ENCODE measurements at places on chromosomes 12 and 14.

- DNase-seq, result no peak
These were observed 9.8 kb downstream of the ZNF605 start for GRCh38 chr12:132946246-132946820.

GRCh38 chr14:77738559-77739250 lies 22.3 kb downstream of the SNW1 start:
- no peak for DNase-seq

DNA sequence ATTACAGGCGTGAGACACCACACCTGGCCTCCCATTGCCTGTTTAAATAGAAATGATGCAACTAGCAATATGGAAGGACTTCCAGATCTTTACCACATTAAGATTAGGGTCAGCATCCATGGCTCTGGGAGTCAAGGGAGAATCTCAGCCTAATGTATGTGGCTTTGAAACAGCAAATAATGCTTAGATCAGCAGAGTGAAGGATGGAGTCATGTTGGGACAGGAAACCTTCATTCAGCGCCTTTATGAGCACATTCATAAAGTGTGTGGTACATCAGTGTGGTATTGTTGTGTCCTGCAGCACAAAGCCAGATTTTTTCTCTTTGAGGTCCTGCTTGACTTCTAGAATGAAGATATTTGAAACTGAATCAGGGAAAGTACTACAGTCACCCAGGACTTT lies 15.3 kb upstream of the SPSB2 start:
- DNase-seq, result no peak

DNA sequence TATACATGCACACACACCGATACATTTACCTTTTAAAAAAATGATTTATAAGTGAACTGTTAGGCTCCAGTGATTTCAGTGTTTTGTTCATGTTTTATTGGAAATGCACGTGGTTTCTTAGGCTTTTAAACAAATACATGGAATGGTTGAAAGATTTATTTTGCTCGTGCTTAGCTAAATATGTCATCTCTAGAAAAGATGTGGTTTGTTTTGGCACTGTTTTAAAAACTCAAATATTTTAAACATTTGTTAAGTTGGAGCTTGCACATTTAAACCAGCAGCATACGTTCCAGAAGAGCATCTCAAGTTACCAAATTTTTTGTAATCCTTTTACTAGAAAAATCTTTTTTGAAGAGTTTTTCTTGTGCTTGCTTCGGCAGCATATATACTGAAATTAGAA lies 44.5 kb downstream of the FOXA1 start:
- no peak for DNase-seq

DNA sequence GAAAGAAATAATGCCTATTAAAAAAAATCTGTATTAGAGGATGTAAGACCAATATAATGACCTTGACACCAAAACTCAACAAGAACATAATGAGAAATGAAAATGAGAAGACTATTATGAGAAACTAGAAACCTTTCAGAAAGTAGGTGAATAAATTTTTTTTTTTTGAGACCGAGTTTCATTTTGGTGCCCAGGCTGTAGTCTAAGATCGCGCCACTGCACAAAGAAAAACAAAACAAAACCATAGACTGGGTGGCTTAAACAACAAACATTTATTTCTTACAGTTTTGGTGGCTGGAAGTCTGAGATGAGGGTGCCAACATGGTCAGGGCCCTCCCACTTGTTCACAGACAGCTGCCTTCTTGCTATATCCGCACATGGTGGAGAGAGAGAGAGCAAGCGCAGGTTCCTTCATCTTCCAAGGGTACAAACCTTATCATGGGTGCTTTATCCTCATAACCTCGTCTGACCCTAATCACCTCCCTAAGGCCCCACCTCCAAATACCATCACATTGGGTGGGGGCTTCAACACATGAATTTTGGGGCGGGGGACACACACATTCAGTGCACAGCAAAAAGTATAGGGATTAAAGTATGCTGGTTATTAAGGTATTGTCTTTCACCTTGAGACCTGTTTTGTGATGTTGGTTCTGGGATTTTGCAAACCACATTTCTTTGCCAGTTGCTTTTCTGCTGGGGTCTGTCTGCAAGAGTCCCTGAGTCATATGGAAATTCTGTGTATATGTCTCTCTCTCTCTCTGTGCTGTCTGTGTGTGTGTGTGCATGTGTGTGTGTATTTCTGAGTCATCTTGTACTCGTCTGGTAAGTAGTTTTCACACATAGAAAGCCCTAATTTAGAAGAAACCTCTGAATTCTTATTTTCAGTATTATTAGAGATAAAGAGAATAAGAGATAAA lies 26.2 kb downstream of the ZCRB1 start:
- DNase-seq, result no peak

DNA sequence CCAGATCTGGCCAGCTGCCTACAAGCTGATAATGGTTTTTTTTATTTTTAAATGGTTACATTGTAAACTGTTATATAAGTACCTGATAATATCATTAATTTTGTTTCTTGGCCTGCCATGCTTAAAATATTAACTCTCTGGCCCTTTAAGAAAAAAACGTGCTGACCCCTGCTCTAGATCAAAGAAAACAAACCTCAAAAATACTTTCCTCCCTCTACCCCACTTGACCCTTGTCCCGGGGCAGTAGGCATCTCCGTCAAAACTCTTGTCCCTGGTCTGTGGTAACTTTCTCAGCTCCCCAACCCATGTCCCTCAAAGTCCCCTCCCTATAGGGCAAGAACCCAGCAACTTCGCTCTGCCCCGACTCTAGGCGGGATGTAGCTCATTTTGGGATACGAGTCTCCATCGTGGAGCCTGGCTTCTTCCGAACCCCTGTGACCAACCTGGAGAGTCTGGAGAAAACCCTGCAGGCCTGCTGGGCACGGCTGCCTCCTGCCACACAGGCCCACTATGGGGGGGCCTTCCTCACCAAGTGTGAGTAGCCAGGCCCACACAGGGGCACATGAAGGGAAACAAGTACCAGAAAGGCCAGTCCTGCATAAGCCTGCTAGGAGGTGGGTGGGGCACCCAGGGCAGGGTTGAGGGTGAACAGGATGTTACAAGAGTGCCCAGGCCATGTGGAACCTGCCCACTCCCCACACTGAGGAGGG lies 3.5 kb downstream of the RDH5 start:
- DNase-seq, result no peak

- DNase-seq, result no peak
These were observed 182.2 kb upstream of the GRIP1 start for GRCh38 chr12:66860752-66861750.

DNA sequence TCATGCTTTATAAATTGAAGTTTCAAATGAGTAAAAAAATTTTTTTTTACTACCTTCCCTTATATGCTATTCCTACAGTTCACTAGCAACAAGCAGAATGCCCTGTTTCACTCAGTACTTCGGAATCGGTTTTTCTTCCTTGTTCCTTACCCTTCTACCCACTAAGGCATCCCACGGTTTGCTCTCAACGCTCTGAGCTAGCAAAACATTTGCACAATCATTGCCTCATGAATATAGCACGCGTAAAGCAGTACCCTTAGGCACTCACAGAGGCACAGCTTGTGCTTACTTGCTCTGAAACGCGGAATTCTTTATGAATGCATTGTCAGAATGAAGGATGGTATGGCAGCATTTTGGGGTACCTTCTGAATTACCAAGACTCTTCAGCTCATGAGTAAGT lies 45.0 kb downstream of the PPP1R13B start:
- no peak for DNase-seq

GRCh38 chr12:32548691-32549281 lies 130.3 kb upstream of the DNM1L start:
- DNase-seq, result no peak

DNA sequence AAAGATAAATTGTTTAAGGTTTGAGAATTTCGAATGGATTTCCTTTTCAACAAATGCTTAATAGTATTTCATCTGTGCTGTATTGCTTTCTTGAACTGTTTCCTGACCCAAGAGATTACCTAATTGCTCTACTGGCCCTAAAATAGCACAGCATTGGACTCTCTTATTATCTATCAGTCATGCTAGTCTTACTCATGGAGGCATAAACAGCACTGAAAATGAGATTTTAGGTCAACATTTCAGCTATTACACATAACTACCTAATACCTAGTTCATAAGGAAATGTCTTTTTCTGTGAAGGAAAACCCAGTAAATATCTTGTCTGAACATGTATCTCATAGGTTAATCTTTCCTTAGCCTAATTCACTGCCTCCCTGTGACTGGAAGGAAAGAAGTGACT lies 4.3 kb upstream of the ABCD2 start:
- DNase-seq, result no peak

DNA sequence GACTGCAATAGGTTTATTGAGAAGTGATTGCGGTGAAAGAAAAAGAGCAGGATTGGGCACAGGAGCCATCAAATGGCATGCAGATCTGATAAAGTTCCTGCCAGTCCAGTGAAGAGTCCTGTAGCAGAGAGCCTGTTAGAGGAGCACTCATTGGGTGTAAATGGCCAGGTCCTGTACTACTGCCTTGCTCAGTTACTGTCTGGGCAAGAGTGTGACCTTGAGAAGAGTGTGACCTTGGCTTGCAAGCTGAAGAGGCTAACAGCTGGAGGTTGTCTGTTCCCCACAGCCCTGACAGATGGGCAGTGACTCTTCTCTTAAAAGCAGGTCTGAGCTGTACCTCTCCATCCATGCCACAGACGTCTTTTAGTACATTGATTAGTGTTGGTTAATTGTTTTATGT lies 148.6 kb upstream of the SLC38A2 start:
- DNase-seq, result no peak

GRCh38 chr14:102055181-102055901 lies 31.5 kb downstream of the HSP90AA1 start:
- no peak for DNase-seq

DNA sequence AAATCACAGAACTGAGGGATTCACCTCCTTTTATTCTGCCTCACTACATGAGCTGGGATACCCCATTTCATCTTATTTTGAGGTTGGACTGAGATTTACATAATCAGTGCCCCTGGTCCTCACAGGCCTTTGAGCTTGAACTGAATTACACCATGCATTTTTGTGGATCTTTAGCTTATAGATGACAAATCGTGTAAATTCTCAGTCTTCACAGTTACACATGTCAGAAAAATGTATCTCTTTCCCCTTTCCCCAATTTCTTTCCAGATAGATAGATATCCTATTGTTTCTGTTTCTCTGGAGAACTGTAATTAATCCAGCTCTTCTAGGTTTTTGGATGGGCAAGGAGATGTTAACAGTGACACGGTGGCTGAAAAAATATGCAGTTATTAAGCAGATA lies 1778.9 kb upstream of the SEL1L start:
- no peak for DNase-seq

GRCh38 chr14:47366006-47366405 lies 309.4 kb downstream of the MDGA2 start:
- no peak for DNase-seq

DNA sequence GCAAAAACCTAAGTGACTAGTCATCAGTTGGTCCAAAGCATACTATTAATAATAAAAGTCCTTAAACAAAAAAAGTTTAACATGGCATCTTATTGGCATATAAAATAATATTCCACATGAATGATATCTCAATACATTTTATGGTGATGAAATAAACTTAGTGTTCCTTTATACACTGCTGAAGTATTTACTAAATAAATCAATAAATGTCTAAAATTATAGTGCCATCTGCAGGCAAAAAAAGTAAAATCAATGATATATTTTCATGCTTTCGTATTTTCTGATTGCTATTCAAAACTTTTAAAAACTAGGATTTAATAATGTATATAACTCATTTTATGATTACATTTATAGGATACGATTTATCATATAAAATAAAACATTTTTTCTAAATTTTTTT lies 30.5 kb downstream of the PUS7L start:
- no peak for DNase-seq

DNA sequence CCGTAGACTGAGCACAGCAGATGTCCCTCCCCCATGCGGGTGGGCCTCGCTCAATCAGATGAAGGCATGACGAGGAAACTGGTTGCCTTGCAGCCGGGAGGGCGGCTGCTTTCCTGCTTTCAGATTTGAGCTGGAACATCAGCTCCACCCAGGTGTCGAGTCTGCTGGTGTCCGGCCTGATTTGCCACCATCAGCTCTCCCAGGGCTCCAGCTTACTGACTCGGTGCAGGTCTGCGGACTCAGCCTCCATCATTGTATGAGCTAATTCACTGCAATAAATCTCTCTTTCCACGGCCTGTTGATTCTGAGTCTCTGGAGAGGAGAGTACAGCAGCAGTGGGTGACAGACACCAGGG lies 156.2 kb downstream of the KIF26A start:
- DNase-seq, result no peak

DNA sequence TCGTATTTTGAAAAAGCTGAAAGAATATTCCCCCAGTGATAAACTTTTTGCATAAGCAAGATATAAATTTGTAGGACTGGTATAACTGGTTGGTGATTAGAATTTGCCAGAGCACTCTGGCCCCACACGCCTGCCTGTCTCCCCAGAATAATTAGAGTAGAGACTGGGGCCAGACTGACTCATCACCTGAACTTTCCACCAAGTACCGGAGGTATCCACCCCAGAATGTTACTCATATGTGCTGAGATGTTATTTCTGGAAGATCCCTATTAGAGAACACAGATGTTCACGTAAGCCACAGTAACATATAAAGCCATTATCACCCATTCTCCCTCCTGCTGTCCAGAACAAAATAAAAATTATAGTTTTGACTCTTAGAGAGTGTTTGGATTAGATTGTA lies 49.5 kb upstream of the PIWIL1 start:
- DNase-seq, result no peak

DNA sequence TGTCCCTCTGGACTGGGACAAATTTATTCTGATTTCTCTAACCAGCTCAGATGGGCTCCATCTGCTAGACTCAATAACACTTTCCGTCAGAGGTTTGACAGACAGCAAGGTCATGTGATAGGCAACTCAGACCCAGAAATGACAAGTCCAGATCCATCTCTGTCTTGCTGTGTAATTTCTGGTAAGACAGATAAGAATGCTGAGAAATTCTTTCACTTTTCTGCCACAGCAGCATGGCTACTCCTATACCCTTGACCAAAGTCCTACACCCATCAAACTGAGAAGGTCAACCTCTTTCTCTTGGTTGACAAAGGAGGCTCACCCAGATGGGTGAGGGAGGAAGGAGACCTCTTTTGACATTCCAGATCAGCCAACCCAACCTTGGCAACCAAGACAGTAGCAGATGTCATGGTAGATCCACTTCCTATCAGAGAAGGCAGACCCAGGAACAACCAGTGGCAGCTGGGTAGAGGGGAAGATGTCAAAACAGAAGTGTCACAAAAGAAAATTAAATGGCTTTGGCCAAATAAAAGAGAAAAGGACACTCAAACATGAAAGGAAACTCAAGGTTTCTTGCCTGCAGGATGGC lies 36.9 kb upstream of the PRKAB1 start:
- no peak for DNase-seq

- no peak for DNase-seq
These were observed 67.6 kb downstream of the GTF2A1 start for GRCh38 chr14:81153187-81153586.
